ENCODE measurements at places on chromosomes 1 and 21.

DNA sequence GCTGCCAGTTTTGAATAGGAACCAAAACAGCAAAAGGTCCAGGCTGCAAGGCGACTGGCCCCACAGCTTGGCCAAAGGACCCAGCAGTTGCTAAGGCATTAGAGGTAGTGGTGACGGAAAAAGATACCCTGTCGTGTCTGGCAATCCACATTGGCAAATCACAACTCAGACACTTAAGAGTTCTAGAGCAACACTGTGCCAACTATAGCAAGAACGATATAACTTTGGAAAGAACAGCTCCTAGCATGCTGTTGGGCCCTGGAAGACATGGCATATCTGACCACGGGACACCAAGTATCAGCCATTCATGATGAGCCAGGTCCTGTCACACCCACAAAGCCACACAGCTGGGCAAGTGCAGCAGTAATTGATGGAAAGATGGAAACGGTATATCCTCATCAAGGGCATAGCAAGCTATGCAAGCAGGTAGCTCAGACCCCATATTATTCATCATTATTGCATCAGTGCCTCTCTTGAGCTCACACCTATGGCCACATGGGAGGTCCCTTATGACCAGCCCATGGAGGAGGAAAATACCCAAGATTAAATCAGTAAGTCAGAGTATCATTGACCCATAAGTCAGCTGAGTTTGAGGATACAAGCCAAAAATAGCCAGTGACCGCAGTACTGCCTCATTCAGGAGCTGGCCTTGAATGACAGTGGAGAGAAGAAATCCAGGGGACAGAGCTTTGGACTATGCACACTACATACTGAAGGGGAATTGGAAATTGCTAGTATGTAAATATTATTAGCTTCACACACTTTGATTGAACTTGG is 221.2 kb downstream of the SETD4 start:
- no peak for DNase-seq

DNA sequence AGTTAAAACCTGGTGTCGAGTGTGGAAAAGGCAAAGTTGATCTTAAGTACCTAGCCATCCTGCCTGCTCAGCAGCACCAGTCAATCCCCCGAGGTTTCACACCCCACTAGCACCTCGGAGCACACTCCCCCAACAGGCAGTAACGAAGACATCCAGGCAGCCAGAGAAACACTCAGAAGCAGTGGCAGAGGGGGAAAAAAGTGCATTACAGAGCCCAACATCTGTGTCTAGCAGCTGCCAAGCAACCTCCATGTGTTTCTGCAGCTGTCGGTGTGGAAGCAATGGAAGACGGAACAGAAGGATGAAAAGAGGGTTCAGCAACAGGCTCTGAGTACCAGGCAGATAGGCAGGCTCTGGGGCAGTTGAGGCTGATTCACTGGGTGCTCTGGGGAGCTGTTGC is 73.4 kb upstream of the PROX1 start:
- no peak for DNase-seq

GRCh38 chr1:174964261-174964971 is 35.3 kb upstream of the CACYBP start:
- no peak for DNase-seq

DNA sequence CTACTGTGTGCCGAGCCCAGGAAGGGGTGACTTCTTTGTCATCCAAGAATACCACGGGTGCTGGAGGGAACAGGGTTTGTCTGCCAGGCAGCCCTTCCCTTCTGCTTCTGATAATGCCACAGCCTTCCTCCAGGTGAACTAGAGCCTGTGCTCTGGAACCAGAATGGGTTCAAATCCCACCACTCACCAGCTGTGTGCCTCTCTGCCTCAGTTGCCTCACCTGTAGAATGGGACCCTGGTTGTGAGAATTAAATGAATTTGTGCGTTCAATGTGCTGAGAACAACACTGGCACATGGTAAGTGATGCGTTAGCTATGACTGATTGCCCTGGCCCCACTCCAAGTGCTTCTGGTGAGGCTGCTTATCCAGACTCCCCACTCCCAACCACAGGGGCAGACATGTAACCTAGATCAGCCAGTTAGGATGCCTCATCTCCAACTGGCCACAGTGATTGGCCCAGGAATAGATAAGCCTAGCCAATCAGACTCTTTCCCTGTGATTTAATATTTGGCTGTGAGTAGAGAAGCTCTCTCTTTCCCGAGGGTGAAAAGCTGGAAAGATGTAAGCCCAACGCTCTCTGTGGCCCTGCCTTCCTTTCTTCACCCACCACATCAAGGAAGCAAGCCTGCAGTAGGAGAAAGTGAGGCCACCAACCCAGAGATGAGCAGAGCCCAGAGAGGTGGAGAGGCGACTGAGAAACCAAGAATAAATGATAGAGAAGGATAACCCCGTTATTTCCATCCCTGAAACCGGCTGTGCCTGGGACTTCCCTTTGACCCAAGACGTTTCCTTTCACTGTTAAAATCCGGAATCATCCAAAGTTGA is 20.8 kb upstream of the LAPTM5 start:
- no peak for DNase-seq

GRCh38 chr1:219708919-219709543 is 96.1 kb upstream of the ZC3H11B start:
- DNase-seq, result no peak
